ENCODE measurements at places on chromosomes 5 and 9. TPM values are rescaled to one million over a fixed set of nuclear protein-coding genes. Genes with fewer than 3 reads are reported as not detected.
A peak's percentile ranks its signal among the peaks of the same experiment; 100 is the strongest.

Gene ZDHHC21
- 4.1 TPM for total RNA-seq

Gene FOXD4L6
- total RNA-seq, result not detected

Gene SLC4A9
- not detected for total RNA-seq

Gene PCAT7
- total RNA-seq, result 0.36 TPM

Gene DBH
- total RNA-seq, result not detected

Gene ATP10B
- total RNA-seq, result 0.98 TPM

Gene CD74
- total RNA-seq, result 38.7 TPM

Gene UAP1L1
- 10.0 TPM for total RNA-seq

DNA sequence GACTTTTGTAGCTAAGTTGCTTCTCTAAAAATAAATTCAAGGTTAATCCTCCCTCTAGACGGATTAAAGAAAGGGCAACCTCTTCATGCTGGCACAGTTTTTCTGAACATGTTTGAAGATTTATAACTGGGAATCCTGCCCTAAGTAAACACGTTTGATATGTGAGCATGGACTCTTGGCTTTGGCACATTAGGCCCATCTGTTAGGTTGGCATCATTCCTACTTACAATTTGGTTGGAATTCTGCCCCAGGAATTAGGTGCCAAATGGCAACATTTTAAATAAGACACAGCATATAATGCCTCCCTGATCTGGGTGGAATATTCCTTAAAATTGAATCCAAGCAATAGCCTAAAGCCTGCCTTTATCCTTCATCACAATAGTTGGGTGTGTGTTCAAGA lies 372.3 kb upstream of the CDH18 start:
- no peak for DNase-seq

DNA sequence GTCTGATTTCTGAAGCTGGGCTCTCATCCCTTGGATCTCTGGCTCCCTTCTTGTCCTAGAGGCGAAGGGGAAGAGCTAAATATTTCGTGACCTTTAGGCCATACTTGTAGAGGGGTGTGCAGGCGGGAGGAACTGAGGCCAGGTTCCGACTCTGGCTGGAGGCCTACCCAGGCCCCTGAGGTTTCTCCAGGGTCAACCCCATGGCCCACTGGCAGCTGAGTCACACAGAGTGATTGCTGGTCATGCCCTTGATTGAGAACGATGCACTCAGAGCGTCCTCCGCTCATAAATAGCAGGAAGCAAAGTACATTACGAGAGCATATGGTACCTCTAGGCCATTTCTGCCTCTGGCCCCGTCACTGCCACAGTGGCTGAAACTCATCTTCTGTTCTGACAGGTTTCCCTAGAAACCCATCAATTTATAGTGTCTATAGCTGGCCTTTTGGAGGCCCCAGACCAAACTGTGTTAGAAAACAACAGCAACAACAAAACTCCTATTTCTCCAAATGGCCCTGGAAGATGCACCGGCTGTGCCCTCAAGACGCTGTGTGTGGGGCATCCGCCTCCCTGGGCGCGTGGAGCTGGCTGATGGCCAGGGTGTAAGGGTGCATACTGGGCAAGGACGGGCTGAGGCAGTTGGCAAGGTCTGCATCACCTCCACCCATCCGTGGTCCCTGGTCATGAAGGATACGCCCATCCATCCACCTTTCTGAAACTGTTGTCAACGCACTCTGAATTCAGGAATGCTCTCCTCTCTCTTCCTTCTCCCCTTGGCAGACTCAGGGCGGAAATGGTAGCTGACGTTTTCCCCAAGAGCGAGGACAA lies 32.9 kb upstream of the FCN1 start:
- DNase-seq, result no peak

- no peak for DNase-seq
These were observed 55.3 kb downstream of the RANBP17 start for GRCh38 chr5:170917113-170917512.

GRCh38 chr5:160793530-160793899 lies 58.5 kb downstream of the ATP10B start:
- DNase-seq, result no peak

GRCh38 chr5:97383996-97384395 lies 200.9 kb upstream of the RIOK2 start:
- DNase-seq, result no peak

DNA sequence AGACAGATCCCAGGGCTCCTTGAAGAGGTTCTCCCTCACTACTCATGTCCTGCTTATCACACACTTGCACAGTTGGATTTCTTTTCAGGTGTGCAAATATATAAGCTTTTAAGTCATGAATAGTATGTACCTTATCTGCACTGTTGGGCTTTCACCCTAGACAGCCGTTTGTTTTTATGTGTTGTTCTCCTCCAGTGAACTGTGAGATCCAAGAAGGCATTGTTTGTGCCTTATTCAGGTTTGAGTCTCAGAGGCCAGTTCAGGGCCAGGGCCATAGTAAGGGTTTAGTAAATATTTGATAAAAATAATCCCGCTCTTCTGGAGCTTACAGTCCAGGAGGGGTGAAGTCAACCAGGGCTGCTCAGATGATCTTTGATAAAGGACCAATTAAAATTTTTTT lies 480.0 kb downstream of the TMEM38B start:
- no peak for DNase-seq

GRCh38 chr5:138641547-138642298 lies 66.5 kb upstream of the HSPA9 start:
- peak; percentile 56 for DNase-seq
